Femur (tissue), 1 donor: ENCODE measurements at places on chromosomes 7 and 10.

DNA sequence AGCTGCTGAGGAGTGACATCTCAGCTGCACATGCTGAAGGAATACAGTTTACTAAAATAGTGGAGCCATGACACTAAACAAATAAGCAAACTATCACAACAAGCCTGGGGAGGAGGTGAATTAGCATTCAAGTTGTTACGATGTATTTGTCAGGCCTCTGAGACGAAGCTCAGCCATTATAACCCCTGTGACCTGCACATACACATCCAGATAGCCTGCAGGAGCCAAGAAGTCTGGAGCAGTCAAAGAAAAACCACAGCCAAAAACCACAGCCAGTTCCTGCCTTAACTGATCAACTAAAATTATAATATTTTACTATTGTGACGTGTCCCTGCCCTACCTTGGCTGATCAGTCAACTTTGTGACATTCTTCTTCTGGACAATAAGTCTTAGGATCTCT is 68.6 kb downstream of the NSUN6 start:
- no peak for DNase-seq

- DNase-seq = no peak
Observed at GRCh38 chr10:88992921-88993524, 2.4 kb downstream of the FAS start.

GRCh38 chr10:91409069-91409868 is 875 bp upstream of the HECTD2 start:
- peak; percentile 95 for DNase-seq

DNA sequence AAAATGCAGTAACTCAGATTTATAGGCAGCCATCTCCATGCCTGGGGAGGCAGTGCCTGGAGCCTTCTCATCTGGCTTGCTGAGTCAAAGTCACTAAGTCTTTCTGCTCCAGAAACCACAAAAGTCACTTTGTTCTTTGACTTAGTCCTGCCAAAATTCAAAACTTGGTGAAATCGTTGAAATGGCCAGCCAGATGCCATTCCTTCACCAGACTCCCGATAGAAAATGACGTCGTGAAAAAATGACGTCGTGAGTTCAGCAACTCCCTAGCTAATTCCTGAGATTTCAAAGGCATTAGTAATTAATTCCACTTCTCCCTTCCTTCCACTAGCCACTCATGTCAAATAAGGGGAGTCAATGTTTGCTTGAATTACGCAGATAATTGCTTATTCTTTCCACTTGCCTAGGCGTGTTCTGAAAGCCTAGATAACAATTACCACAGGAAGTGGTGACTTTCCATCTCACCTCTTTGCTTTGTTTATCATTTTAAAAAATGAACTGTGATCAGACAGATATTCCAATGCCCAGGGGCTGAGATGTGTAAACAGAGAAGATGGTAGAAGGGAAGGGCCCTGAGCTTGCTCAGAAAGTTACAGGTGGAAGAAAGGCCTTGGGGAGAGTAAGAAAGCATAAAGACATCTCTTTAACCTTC is 48.5 kb upstream of the OSBPL3 start:
- no peak for DNase-seq

- no peak for DNase-seq
Observed at GRCh38 chr7:57415730-57416129, 34.2 kb upstream of the ZNF716 start.

DNA sequence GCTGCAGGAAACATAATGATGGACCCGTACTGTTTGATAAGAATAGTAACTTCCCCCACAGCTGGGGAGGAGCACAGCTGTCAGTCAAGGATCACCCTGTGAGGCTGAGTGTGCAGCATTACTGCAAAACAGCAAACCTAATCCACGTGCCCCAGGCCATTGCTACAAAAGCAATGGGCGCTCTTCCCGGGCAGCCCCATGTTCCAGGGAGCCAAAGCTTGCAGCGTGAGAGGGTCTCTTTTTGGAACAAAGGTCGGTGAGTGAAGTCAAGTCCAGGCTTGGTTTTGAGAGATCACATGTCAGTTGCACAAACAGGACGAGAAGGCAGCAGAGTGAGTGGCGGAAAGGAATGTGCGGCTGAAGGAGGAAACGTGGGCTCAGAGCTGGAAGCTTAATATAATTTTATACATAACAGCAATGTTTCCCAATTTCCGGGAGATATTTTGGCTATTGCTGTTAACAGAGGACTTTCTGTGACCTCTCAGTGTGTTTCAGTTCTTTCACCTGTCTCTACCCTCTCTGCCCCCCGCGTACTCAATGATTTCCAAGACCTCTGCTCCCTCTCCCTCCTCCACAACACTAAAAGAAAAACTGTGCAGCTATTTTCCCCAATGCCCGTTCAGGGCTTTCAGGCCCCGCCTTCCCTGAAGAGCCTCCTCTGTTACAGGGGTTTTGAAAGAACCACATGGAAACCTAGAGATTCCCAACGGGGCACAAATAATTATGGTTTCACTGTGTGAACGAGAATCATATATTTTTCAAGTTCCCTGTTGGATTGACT is 128.9 kb downstream of the MTPAP start:
- DNase-seq = peak; percentile 39

- DNase-seq = no peak
Observed at GRCh38 chr7:102389810-102390209, 6.4 kb upstream of the PRKRIP1 start.

DNA sequence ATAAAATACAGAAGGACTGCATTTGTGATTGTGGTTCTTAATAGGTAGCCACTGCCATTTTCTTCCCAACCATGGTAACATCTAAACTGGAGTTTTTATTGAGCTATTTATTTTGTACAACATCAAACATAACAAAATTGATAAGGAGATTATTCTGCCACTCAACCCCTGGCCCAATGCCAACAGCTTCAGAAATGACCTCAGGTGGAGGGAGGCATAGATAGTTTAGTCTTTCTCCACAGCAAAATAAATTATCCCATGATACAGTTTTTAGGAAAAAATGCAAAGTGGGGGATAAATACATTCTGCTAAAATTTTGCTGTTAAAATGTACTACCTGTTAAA is 57.6 kb downstream of the LRRTM3 start:
- DNase-seq = no peak

DNA sequence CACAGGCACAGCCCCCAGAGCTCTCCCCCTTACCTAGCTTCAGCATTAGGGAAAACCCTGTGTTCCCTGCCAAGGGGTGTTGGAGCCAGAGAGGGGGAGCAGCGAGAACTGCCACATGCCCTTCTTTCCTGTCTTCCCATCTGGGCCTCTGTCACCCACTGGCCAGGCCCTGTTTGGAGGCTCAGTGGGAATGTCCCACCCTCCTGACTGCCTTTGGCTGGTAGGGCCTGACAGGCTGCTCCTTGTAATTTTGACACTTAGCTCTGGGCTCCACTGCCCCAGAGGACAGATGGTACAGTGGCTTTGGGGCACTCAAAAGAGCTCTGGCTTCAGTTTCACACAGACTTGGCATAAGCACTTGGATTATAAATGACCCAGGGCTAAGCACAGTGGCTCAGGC is 50.6 kb downstream of the GRID2IP start:
- DNase-seq = no peak

DNA sequence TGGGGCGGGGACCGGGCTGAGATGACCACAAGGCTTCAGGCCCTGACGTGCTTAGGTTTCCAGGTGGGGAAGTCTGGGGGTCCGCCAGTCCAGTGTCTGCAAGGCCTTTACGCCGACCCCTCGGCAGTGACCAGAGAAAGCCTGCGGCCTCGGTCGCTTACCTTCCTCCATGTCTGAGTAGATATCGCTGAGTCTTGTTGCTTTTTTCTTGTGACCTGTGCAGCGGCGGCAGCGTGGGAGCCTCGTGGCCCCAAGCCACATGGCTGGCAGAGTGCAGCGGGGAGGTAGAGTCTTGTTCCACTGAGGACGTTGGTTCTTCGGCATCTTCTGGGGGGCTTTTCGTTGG is 329 bp downstream of the NOLC1 start:
- no peak for DNase-seq

DNA sequence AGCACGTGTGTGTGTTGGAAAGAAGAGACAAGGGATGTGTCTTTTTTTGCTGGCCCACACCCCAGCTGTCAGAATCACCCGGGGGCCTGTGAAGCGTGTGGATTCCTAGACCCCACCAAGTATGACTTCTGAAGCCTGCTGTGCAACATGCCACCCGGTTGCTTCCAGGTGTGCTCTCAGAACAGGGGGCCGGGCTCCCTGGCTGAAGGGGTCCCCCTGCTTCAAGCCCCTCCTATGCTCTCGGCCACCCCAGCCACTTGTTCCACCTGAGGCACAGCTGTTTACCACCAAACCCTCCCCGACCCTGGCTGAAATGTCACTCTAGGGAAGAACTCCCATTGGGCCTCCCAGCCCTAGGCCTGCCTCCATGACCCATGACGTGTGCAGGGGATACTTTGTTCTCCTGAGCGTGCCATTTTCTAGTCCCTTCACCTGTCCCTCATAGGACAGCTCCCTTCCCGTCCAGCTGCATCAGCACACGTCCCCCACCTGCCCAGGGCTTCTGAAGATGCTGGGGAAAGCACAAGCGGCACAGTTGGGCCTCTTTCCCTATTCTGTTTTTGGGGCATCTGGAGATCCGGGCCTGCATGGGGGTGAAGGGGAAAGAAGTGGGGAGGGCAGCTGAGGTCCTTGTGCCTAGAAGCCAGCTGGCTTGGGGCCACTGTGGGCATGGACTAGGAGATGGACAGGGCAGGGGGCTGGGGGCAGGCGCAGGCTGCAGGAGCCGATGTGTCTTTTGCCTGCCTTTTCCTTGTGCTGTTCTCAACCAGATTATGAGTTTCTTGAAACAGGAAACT is 33.3 kb downstream of the CRHR2 start:
- no peak for DNase-seq

DNA sequence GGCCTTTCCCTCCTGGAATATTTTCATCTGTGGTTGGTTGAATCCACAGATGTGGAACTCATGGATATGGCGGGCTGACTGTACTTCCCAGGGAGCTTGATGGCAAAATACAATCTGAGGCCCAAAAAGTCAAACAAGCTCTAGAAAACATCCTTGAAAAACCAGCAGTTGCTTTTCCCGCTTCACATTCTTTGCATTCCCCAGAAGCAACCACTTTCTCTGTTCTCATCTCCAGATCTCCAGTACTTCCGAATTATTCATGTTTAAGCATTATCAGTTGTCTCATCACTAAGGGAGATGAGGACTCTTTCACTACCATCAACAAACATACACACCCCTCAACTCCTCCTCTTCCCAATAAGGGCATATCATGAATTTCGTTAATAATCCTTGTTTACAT is 55.3 kb downstream of the KIF5B start:
- DNase-seq = no peak

DNA sequence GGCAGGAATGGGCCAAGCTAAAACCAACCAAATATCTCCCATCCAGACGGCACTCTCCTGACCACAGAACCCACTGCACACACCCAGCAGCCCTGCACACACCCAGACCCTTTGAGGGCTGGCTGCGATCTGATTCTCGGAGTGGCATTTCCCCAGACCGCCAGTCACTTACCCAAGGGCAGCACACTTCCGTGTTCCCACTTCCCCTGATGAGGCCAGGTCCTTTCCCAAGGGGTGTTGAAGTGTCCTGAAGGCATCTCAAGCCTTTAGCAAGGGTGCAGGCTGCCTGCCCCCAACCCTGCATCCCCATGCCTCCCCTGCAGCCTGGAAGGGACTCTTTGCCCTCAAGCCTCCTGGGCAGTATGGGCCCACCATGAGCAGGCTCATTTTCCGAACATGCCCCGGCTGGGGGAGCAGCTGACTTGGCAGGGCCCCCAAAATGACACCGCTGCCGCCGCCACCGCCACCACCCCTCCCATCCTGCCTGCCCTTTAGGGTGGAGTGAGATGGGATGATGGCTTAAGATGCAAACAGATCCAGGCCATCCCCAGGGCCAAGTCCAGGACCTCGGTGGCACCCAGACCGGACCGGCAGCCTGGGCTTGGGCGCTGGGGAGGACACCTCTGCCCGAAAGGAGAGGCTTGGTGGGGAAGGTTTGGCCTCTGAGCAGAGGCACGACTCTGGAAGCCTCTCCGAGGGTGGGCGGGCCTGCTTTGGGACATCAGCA is 159.8 kb downstream of the NRF1 start:
- DNase-seq = no peak

- no peak for DNase-seq
Observed at GRCh38 chr7:66864294-66864693, 56.7 kb upstream of the TMEM248 start.

GRCh38 chr10:101331956-101332355 is 22.0 kb upstream of the BTRC start:
- DNase-seq = no peak

- DNase-seq = no peak
Observed at GRCh38 chr7:91276909-91277308, 12.7 kb downstream of the FZD1 start.

DNA sequence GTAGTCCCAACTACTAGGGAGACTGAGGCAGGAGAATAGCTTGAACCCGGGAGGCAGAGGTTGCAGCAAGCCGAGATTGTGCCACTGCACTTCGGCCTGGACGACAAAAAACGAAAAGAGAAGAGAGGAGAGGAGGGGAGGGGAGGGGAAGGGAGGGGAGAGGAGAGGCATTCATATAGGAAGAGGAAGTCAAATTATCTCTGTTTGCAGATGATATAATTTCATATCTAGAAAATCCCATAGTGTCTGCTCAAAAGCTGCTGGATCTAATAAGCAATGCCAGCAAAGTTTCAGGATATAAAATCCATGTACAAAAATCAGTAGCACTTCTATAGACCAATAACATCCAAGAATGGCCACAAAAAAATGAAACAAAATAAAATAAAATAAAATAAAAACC is 120.3 kb downstream of the LMBR1 start:
- DNase-seq = no peak
